Activated CD4-positive, CD25-positive, alpha-beta regulatory T cell (primary cell): ENCODE measurements at places on chromosomes 6 and 20.

DNA sequence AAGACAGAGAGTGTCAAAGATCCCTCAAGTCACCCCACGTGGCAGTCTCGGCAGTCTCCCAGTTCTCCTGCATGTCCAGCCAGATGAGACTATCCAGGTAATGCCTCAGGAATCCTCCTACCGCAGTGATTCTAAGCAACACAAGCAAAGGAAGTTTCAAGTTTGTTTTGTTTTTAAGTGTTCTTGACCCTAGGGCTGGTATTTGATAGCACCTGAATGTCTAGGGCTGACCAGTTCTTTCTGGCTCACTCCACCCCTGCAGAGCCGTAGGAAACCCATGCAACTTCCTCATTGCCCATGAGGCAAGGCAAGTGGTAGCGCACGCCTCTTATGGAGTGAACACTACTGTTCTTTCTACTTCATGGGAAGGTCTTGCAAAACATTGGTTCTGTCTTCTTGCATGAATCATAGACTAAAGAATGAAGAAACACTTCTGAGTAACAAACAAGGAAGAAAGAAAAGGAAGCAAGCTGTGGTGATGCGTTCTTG, 24.8 kb upstream of the FOXQ1 start:
- no peak for DNase-seq

- no peak for DNase-seq
Observed at GRCh38 chr20:23047001-23047737, 2.3 kb downstream of the THBD start.

DNA sequence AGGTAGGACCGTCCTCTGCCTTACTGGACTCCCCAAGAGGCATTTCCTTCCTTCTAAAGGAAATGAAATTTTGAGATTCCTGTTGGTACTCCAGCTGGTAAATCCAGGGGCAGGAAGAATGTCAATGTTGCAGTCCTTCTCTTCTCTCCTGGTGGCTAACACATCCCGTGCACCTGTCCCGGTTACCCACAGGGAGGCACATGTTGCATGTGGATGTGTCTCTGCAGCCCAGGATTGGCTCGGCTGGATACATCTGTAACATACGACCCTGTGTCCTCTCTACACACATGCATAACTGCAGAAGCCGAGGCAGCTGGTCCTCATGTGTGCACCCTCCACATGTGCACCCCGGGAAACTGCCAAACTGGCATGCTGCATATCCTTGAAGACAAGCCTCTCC, 1.3 kb upstream of the LRFN2 start:
- no peak for DNase-seq

GRCh38 chr6:138896104-138896756, 91.8 kb downstream of the REPS1 start:
- no peak for DNase-seq

DNA sequence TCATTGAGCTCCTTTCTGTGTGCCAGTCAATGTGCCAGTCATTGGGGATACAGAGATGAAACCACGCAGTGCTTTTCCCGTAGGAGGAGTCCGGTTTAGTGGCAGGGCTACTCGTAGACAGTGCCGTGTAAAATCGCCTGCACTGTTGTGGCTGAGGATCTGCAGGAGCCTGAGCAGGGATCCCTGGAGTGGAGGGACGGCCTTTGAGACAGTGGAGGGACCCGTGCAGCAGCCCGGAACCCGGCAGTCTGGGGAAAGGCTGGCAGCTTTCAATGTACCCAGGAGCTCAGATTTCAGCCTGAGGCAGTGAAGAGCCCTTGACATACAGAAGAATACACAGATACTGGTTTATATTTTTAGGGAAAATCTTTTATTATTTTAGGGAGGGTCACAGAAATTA, 203.3 kb downstream of the ARID1B start:
- no peak for DNase-seq

DNA sequence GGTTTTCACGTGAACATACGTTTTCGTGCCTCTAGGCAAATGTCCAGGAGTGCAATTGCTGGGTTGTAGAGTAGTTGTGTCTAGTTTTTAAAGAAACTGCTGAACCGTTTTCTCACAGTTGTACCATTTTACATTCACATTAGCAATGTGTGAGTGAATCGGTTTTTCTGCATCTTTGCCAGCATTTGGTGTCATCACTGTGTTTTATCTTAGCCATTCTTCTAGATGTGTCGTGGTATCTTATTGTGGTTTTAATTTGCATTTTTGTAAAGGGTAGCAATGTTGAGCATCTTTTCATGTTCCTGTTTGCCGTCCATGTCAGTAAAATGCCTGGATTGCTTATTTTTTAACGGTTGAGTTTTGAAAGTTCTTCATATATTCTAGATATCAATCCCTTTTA, 10.2 kb downstream of the DOK5 start:
- no peak for DNase-seq

DNA sequence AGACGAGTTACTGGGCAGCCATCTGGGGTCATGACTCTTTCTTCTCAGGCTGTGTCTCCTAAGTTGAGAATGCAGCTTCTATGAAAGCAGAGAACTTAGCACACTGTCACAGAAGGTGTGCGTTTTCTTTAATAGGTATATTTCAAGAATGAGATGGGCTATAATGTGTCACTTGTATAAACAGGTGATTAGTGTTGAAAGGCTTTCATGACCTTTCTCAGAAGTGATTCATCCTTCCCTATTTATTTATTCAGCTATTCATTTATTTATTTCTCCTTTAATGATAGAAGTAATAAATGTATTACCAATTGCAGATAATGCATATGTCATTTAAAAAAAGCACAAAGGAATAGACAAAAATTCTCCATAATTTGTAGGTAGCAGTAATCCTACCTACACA, 157.2 kb upstream of the COL21A1 start:
- no peak for DNase-seq

DNA sequence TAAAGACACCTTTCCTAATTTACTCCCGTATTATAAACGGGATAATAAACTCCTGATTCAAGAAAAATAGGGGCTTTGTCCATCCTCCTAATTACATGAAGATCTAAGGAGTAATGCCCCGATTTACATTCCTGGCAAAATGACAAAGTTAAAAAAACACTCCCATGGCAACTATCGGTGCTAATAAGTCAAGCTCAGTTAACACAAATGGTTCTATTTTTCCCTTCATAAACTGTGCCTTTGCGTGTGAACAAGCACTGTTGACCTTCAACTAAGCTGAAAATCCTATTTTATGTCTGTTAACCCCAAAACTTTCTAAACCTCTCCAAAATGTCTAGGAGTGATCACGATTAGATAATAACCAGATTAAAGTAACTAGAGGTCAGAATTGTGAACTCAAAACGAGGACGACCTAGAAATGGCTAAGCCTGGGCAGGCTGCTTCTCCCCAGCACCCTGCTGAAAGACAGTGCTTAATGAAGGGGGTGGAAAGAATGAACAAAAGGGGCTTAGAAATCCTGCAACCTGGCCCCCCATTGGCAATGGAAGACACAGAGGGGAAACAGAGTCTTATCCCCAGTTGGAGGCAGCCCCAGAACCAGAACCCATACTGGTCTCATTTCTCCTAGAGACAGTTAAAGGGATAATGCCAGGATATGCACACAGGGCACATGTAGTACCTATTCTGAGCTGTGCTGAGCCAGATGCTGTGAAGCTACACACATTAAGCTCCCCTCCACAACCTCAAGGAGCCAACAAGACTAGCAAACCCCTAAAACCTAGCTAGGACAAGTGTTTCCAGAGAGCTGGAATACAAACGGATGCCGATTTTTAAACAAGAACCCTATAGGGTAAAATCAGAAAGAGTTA, 23.0 kb downstream of the SLC23A2 start:
- DNase-seq, result no peak

GRCh38 chr20:60727425-60727824, 524.6 kb upstream of the CDH4 start:
- DNase-seq, result no peak

DNA sequence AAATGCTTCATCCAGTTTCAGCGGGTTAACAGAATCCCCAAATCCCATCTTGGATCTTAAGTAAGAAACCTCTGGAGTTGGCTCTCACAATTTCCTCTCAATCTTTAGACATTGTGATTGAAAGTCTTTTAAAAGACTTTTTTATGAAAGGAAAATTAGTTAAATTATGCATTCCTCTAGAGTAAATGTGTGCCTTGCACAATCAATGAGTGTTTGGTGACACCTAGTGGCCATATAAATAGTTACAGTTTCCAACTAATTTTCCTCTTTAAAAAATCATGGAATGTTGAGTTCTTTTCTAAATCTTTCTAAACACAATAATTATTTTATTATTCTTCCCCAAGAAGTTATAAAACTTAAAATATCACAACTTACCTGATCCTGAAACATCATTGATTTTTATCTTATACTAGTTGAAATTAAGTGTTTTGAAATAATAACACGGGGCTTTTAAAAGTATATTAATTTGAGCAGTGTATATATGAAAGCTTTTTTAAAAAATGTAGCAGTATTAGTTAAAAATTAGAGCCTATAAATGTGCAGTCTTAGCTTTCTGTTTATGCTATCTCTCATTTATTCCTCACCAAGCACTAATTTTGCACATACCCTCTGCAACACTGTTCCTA, 66.4 kb downstream of the PKHD1 start:
- DNase-seq, result no peak

GRCh38 chr6:31717499-31718222, 2.5 kb downstream of the LY6G6D start:
- no peak for DNase-seq

GRCh38 chr6:165599121-165599520, 63.9 kb downstream of the PDE10A start:
- DNase-seq, result no peak

GRCh38 chr6:107114926-107115694, at the start of gene BEND3:
BEND3 (minus strand) TSS chr6:107115515; CDS start chr6:107099285, 16,230 bp downstream.
- no peak for DNase-seq

DNA sequence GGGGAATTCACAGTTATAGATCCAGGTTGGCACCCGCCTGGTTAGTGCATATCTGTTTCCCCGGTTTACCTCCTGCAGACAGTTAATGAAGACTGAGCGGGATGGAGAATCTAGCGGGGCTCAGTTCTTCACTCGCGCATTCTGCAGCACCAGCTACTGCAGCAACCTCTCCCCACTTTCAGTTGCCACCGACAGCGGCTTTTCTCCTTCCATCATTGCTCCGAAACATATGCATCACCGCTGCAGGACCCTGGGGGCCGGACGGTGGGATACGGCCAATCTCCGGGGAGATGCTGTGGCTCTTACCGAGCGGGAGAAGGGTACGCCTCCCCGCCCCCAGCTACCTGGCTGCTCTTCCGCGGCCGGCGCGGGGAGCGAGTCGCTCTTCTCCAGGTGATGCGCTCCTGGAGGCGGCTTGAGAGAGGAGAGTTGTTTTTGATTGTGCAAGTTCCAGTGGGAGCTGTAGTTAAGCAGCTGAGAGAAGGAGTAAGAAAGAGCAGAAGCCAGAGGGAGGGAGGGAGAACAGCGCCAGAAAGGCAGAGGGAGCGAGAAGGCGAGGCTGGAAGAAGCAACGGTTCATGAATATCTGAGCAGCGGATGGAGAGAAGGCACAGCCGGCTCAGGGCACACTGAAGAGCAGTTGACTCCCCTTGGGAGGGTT, at the start of gene SGK1:
SGK1 (minus strand) TSS at position 642 of the 661 bp plus-strand sequence. CDS start 652 bp downstream, outside the sequence.
- DNase-seq, result no peak

DNA sequence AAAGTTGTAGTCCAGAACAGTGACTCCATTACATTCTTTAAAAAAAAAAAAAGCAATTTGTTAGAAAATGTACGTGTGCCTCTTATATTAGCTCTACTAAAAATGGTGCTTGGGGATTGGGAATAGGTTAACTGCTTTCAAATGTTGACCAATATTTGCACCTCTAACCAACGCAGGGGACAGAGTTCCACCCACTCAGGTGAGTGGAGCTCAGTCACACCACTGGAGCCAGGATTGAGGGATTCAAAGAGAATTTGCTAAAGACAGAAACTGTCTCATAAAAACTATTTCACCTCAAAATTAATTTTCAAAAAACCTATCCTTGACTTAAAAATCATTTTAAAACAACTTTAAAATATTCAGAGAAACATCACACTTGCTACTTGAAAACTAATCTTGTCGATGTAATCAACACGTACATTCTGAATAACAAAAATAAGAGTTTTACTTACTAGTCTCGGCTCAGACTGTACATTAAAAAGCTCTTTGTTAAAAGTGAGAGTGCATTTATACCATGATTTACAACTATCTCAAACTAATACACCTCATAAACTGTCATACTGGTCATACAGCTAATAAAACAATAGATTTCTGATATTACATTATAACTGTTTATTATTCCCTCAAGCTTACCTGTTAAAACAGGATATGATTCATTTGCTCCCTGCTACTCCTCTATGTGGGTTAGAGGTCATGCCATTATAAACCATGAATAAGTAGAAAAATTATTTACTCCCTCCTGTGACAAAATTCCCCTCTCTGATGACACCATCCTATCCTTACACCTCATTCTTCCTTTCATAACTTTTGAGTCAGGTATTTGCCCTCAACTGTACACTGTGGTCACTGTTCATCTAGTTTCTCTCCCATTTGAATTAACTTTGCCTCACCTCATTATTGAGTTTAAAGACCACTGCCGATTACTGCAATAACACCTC, 88.6 kb downstream of the PDE10A start:
- DNase-seq, result no peak

DNA sequence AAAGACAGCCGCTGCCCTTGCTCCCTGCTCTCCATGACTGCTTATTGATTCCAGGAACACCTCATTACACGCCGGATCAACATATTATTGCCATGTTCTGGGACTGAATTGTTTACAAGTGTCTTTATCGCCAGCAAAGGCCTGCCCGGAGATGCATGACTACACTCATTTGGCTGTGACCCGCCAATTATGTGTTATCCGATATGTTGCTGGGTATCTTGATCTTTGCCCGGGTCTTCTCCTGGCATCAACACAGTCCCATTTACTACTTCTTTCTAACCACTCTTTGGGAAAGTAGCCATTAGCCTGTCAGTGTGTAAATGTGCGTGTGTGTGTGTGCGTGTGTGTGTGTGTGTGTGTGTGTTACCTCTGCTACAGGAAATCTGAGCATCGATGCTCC, 15.4 kb downstream of the LINC00237 start:
- DNase-seq, result no peak

DNA sequence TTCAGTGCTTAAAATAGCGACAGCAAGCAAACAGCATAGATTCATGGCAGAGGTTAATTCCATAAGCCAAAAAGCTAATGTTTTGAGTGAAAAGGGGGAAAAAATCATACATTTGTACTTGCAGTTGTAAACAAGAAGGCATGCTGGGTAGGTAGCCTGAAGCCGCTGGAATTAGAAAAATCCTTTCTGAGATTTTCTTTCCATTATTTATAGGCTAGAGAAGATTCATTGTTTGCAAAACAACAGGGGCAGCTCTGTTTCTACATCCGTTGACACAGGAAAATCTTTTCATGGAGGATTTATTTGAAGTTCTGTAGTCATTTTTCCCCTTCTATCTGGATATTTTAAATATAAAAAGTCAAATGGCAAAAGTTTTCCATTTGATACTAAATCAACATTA, 843.9 kb downstream of the QKI start:
- DNase-seq, result no peak
